ENCODE measurements at places on chromosomes 13 and 19.
A peak's percentile ranks its signal among the peaks of the same experiment; 100 is the strongest.

GRCh38 chr13:20525144-20525600, 485 bp downstream of the CRYL1 start:
- peak; percentile 37 for DNase-seq

DNA sequence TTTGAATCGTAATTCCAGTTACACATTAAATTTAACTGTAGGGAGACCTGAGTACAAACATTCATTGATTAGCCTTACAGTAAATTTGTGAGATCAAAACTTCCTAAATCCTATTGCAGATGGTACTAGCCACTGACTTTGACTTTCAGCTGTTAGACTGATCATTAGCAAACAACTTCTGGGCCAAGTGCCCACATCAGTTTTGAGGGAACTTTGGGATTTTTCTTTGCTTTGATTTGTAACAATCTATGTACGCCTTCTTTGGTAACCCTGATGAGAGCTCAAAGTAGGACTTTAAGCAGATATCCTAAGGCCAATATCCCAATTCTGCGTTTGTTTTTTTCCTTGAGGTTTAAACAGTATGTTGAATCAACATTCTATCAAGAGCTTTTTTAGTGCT, 131.5 kb downstream of the DLEU7 start:
- DNase-seq = no peak

DNA sequence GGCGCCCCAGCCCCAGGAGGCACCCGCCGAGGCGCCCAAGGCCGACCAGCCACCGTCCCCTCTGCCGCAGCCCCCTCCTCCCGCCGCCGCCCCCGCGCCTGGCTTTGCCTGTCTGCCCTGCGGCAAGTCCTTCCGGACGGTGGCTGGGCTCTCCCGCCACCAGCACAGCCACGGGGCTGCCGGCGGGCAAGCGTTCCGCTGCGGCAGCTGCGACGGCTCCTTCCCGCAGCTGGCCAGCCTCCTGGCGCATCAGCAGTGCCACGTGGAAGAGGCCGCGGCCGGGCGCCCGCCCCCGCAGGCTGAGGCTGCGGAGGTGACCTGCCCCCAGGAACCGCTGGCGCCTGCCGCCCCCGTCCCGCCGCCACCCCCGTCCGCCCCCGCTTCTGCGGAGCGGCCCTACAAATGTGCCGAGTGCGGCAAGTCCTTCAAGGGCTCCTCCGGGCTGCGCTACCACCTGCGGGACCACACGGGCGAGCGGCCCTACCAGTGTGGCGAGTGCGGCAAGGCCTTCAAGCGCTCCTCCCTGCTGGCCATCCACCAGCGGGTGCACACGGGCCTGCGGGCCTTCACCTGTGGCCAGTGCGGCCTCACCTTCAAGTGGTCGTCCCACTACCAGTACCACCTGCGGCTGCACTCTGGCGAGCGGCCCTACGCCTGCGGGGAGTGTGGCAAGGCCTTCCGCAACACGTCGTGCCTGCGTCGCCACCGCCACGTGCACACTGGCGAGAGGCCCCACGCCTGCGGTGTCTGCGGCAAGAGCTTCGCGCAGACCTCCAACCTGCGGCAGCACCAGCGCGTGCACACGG, 2.6 kb upstream of the NAT14 start:
- no peak for DNase-seq

- no peak for DNase-seq
Observed at GRCh38 chr13:96811049-96811448, 183.2 kb downstream of the OXGR1 start.

DNA sequence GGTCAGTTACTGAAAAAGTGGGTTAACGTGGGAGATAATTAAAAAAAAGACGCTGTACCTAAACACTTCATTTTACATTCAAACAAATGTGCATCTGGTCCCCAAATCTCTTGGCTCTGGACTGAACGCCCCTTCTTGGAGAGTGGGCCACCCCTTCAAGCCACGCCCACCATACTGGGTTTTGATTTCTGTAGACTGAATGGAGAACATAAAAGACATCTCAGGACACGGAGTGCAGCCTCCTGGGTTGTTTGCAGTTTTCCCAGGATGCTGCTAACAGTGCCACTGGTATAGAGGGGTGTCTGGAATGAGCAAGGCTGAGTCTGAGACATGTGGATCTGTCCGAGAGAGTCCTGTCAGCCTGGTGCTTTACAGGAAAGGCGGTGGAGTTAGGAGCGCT, 10.6 kb downstream of the TFDP1 start:
- DNase-seq = no peak

DNA sequence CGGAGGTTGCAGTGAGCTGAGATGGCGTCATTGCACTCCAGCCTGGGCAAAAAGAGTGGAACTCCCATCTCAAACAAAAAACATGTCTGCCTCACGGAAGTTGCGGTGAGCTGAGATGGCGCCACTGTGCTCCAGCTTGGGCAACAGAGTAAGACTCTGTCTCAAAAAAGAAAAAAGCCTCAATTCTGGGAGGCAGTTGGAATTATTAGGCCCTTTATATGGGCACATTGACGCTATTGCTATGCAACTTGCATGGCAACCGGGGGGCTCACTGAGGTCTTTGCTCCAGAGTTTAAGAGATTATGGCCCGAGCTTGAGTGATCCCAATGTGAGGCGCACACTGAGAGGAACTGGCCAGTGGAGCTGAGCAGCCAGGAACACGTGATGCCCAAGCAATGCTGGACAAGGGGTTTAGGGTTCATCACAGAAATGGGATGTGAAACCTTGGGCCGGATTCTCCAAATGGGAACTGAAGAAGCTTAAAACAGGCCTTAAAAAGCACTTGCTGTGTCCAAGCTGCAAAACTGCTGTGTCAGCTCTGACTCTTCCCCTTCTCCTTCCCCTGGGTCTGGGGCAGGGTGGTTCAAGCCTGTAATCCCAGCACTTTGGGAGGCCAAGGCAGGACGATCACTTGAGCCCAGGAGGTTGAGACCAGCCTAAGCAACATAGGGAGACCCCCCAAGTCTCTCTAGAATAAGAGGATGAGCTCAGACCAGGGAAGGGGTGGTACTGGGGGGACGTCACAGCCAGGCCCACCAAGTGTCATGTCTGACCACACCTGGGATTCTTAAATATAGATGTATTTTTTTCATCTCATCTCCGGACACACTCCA, 2.5 kb downstream of the FTL start:
- peak; percentile 37 for DNase-seq

DNA sequence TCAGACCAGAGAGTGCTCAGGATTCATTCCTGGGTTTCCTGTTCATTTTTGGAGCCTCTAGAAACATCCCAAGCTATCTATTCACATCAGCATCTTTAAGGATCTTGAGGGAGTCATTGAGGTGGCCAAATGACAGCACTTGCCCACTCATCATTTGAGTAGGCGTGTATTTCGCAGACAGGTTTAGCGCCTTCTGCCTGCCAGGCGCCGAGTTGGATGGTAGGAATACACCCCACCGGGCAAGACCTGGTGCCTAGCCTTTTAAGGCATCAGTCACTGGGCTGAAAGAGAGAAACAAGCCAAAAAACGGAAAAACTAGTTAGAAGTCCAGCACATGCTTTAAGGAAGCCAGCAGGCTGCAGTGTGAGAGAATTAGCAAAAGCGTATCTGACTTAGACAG, 33.8 kb downstream of the PEX11G start:
- no peak for DNase-seq

- DNase-seq = no peak
Observed at GRCh38 chr13:76250211-76250610, 614.1 kb downstream of the LMO7 start.

GRCh38 chr13:83311886-83312577, 570.2 kb downstream of the SLITRK1 start:
- no peak for DNase-seq

DNA sequence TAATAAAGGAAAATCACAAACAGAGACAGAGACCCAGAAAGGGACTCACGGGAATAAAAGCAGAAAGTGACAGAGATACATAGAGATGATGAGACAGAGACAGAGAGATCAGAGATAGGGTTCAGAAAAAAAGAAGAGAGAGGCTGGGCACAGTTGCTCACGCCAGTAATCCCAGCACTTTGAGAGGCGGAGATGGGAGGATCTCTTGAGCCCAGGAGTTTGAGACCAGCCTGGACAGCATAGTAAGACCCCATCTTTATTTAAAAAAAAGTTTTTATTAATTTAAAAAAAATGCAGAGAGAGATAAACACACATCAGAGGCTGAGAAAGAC, 19.4 kb upstream of the FOSB start:
- DNase-seq = no peak

- DNase-seq = peak; percentile 59
Observed at GRCh38 chr19:58361900-58362271, 665 bp downstream of the ZNF497 start.

DNA sequence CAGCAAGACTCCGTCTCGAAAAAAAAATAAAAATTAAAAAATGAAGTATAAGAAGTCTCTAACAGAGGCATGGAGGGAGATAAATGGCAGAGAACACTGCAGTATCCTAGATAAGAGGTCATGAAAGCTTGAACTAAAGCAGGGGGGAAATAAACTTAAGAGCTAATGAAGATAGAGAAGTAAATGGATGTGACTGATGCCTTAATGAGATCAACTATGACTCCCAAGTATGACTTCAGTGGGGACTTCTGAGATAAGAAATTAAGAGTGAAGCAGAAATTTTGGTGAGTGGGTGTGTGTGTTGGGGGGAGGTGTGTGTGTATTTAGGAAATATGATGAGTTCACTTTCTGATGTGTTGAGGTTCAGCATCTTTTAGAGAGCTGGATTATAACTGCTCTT, 55.1 kb downstream of the DIAPH3 start:
- DNase-seq = no peak

- no peak for DNase-seq
Observed at GRCh38 chr13:25032160-25032559, 63.8 kb upstream of the PABPC3 start.

DNA sequence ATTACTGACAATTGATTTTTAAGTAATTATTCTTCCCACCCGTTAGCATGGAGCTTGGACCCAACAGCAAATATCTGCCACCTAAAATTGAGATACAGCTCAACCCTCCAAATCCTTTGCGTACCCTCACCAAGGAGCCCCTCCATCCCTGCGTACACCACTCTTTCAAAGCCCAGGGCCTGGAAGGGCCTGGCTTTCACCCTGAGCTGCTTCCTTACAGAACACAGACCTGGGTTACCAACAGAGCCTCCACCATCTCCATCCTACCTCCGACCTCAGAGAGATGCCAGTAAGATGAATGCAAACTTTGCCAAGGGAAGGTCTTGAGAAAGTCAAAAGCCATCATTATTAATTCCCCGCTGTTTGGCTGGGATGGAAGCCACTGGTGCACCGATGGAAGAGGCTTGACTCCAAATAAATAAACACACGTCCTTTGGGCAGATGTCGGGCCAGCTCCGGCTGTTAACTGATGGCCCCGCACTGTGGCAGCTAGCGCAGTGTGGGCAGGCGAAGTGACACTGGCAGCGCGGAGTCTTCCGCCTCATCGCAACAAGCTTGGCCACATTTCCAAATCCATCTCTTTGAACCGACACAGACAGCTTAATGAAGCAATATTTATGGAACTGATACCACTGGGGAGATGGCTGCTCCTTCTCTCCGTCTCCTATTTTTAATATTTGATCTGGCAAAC, 150.2 kb upstream of the VSTM2B start:
- no peak for DNase-seq

DNA sequence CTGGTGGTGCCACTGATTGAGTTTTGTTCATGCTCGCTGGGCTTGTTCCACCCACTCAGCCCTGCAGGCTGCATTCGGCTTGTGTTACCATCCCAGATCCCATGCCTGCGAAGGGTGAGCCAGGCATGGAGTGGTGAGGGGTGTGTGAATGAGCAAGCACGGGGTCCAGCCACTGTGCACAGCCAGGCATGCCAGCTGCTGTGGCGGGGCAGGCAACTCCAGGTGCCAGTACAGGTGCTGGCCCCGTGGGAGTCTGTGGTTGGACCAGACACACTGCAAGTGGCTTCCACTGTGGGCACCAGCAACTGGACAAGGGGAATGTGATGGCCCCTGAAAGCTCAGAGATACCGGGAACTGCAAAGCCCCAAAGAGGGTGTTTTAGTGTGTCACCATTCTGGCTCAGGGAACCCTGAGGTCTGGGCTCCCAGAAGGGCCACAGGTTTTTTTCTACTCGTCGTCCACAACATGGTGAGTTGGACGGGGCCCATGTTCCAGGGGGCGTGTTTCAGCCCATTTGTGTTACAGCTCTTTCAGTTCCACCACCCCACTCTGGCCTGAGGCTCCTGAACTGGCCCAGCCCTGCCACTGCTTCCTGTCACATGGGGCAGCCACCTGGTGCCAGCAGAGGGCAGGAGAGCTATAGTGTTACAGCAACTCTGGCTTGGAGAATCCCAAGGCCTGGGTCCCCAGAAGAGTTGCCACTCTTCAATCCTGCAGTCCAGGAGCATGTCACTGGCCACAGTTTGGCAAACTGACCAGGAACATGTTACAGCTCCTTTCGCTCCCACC, 217.0 kb upstream of the OBI1 start:
- DNase-seq = peak; percentile 17

GRCh38 chr13:103431856-103432255, 365.6 kb upstream of the SLC10A2 start:
- DNase-seq = no peak

GRCh38 chr13:100464006-100464405, 124.6 kb downstream of the GGACT start:
- DNase-seq = no peak

GRCh38 chr19:3227054-3227626, 2.7 kb downstream of the CELF5 start:
- no peak for DNase-seq

- DNase-seq = no peak
Observed at GRCh38 chr19:4241824-4242430, 5.0 kb upstream of the YJU2 start.

GRCh38 chr13:83975655-83976165, 93.4 kb upstream of the SLITRK1 start:
- no peak for DNase-seq

DNA sequence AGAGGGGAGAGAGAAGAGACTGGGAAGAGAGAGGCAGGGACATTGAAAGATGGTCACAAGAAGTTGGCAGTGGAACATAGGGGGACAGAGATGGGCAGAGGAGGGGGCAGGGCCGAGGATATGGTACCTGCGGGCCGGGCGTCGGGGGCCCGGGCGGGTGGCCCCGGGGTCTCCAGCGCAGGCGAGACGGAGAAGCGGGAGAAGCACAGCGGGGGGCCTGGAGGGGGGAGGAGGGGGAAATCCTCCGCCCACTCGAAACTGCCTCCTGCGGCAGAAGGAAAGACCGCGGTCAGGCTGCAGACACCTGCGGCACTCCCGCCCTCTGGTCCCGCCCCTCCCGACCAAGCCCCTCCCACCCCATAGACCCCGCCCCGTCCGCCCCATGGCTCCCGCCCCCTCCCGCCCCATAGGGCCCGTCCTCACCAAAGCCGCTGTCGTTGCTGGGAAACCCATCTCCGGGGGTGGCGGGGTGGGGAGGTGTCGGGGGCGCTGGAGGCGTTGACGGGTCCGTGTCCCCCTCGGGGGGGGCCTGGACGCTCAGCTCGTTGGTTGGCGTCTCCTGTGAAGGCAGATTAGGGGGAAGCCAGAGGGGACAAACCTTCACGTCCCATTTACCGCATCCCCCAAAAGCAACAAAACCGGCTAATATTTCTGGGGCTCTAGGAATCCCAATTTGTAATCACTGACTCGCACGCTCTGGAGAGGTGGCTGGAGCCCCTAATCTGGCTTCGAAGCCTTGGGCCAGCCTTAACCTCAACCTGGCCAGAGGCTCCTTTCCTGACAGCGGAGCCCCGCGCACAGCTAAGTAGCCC, 20.4 kb downstream of the LMTK3 start:
- peak; percentile 49 for DNase-seq

- no peak for DNase-seq
Observed at GRCh38 chr13:27188239-27188638, 16.6 kb upstream of the USP12 start.

Data from activated CD4-positive, alpha-beta T cell treated with anti-CD3 and anti-CD28 coated beads, Interleukin-10, Interleukin-2, amounts not matched to agents 100 ng/mL and 50 ng/mL, durations not matched to agents 16 hours and 8 hours (primary cell).